ENCODE measurements at places on chromosomes 12 and 14.

DNA sequence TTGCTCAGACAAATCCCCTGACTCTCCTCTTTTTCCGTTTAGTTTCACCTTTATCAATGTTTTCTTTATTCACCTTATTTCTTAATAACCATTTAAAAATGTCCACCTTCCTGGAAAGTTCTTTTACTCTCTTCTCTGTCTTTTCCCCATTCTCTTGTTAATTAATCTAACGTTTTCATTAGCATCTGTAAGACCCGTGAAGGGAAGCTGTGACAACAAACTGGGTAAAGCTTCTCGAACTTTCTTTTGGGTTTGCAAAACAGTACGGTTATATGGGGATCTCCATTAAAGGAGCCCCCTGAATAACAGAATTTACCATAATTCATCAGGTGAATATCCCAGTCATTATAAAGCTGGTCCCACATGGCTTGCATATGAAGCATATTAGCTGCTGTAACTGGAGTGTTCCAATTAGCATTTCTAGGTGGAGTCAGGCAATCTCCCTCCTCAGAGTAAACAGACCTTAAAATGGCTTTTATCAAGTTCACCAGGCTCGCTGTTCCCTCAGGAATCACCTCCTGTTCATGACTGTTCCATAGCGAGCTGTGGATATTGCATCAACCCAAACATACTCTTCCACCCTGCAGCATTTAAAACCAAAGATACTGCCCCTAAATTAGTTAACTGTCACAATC, 42.4 kb downstream of the TMEM30B start:
- DNase-seq = no peak

- DNase-seq = peak; percentile 49
These were observed 58.1 kb upstream of the RMST start for GRCh38 chr12:97404543-97404942.

GRCh38 chr14:64388533-64389285, 556 bp downstream of the MTHFD1 start:
- DNase-seq = no peak

DNA sequence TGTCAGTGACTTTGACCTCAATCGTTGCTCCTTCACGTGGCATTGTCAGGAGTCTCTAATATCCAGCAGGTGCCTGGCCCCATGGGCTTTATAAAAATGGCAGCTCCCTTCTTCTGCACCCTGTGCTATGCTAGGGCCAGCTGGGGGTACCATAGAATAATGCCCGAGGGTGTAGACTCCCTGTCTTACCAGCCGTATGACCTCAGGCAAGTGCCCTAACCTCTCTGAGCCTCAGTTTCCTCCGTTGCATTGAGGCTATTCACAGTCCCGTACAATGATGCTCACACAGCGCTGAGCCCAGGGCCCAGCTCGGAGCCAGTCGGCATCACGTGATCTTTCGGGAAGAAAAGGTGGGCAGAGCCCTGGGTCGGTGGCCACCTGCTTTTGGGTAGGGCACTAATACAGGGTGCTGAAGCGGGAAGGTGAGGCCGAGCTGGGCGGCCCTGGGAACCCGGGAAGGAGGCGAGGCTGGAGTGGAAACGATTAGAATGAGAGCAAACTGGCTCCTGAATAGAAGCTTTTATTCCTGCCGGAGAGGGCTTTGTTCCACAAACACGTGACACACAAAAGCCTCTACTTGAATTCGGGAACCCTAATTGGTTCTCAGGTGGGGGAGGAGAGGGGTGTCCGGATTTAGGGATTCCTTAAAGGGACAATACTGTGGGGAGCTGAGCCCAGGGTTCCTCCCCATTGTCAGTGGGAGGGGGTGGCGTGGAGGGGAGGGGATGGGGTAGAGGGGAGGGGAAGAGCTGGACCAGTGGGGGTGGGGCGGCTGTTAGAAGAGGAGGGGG, 19.9 kb upstream of the MSI1 start:
- no peak for DNase-seq

DNA sequence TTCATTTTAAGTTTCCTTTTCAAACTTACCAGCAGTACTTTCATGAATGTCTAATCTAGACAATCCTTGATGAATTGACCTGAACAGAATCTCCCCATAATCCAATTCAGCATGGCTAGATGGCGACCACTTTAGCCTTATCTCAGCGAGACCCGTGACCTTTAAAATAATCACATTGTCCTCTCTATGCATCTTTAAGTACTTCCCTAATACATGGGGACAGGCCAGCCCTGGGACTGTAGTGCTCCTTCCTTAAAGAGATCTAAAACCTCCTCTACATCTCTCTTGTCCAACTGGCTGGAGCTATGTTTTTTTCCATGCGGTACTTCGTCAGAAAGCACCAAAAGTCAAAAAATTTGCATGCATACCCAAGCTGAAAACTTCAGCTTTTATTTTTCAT, 746.0 kb downstream of the VRK1 start:
- DNase-seq = no peak

DNA sequence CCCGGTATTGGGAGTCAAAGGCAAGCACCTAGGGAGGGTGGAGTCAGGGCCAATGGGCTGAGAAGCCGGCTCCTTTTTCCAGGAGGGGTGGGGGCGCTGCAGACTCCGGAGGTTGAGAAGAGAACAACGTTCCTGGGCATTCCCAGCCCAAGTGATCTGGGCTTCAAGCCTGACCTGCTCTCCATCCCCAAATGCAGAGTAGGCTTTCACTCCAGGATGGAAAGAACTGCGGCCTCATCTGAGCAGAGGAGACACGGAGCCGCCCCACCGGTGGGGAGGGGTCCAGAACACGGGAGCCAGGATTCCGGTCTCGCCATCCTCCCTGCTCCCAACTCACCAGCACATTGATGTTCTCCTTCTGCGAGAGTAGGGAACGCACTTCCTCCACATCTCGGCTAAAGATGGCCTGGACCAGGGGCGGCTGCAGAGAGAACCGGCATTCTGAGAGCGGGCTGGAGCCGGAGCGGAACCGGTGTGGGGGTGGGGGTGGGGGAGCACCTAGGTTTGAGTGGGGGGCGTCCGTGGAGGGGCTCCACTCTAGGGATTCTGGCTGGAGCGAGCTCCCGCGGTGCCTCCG, 605 bp downstream of the ANKRD52 start:
- DNase-seq = no peak

Measured in GM13977 (cell line).